A549 treated with Mapracorat at 1 μM for 4 hours (cell line): ENCODE measurements at places on chromosomes 12 and 14. TPM values are rescaled to one million over a fixed set of nuclear protein-coding genes. Genes with fewer than 3 reads are reported as not detected.

CNTN1 gene
- total RNA-seq, result 35.1 to 66.0 TPM (median 51.4 TPM) in 5 replicates

ITGB7 gene
- 0.35 to 0.84 TPM (median 0.55 TPM) in 5 replicates for total RNA-seq

ENDOU gene
- total RNA-seq, result not detected in 5 replicates

C12orf76 gene
- 6.5 to 8.5 TPM (median 7.3 TPM) in 5 replicates for total RNA-seq

CCDC175 gene
- not detected in 5 replicates for total RNA-seq

SERPINA5 gene
- total RNA-seq, result 0.11 to 0.34 TPM (median 0.15 TPM) in 4 of 5 replicates, not detected in the other

FGF6 gene
- total RNA-seq, result not detected in 5 replicates

GPR162 gene
- total RNA-seq, result 0.23 to 0.53 TPM (median 0.45 TPM) in 5 replicates

FLRT2 gene
- total RNA-seq, result 2.7 to 3.4 TPM (median 3.1 TPM) in 5 replicates

MYF5 gene
- not detected in 5 replicates for total RNA-seq

DNAH10 gene
- 0.19 to 0.45 TPM (median 0.23 TPM) in 5 replicates for total RNA-seq

KLHL33 gene
- total RNA-seq, result not detected in 5 replicates

SLC6A15 gene
- 3.6 to 5.4 TPM (median 3.8 TPM) in 5 replicates for total RNA-seq

FAM181A gene
- total RNA-seq, result not detected in 5 replicates

HOXC12 gene
- total RNA-seq, result not detected in 5 replicates

SPIC gene
- not detected in 5 replicates for total RNA-seq

MYG1 gene
- total RNA-seq, result 70.1 to 96.3 TPM (median 90.1 TPM) in 5 replicates

CLEC1B gene
- not detected in 5 replicates for total RNA-seq

MIP gene
- total RNA-seq, result 0.13 to 0.32 TPM (median 0.23 TPM) in 4 of 5 replicates, not detected in the other

PIWIL1 gene
- total RNA-seq, result not detected in 5 replicates

PAH gene
- total RNA-seq, result not detected in 5 replicates

TEP1 gene
- total RNA-seq, result 8.6 to 11.9 TPM (median 10.5 TPM) in 5 replicates

STON2 gene
- total RNA-seq, result 1.3 to 1.8 TPM (median 1.5 TPM) in 5 replicates

VRTN gene
- not detected in 5 replicates for total RNA-seq

ISM2 gene
- 0.29 to 0.64 TPM (median 0.35 TPM) in 5 replicates for total RNA-seq

LRRC43 gene
- 0.08 TPM in 1 of 5 replicates, not detected in the others for total RNA-seq

ANKRD52 gene
- total RNA-seq, result 33.6 to 47.3 TPM (median 45.6 TPM) in 5 replicates

SYT10 gene
- not detected in 5 replicates for total RNA-seq

RD3L gene
- total RNA-seq, result not detected in 5 replicates

PCED1B gene
- total RNA-seq, result 18.0 to 24.5 TPM (median 22.6 TPM) in 5 replicates

PRPF39 gene
- 15.9 to 22.5 TPM (median 19.2 TPM) in 5 replicates for total RNA-seq

KLRC1 gene
- total RNA-seq, result not detected in 5 replicates

SLC41A2 gene
- 16.1 to 23.4 TPM (median 20.8 TPM) in 5 replicates for total RNA-seq

NYNRIN gene
- 0.23 to 0.36 TPM (median 0.29 TPM) in 5 replicates for total RNA-seq

KERA gene
- not detected in 5 replicates for total RNA-seq

RFX4 gene
- not detected in 5 replicates for total RNA-seq

TAS2R8 gene
- total RNA-seq, result not detected in 5 replicates

DAD1 gene
- 349 to 380 TPM (median 371 TPM) in 5 replicates for total RNA-seq

RXYLT1 gene
- total RNA-seq, result 22.7 to 27.3 TPM (median 25.4 TPM) in 5 replicates

SLC38A4 gene
- 0.04 to 0.17 TPM (median 0.08 TPM) in 5 replicates for total RNA-seq

SERPINA9 gene
- total RNA-seq, result not detected in 5 replicates

WNT1 gene
- total RNA-seq, result not detected in 5 replicates

KRT5 gene
- 0.26 to 0.79 TPM (median 0.62 TPM) in 5 replicates for total RNA-seq

YLPM1 gene
- total RNA-seq, result 32.4 to 41.1 TPM (median 35.8 TPM) in 5 replicates

SDSL gene
- total RNA-seq, result 20.4 to 30.6 TPM (median 27.8 TPM) in 5 replicates
